ENCODE measurements at places on chromosomes 2 and 18.

GRCh38 chr2:29314816-29315571 is 199.8 kb downstream of the CLIP4 start:
- no peak overlapping the region for H3K27ac ChIP-seq
- H3K4me1 ChIP-seq = no peaks in the 10 kb centered on the region
- H3K4me3 ChIP-seq = peak overlapping the region; percentile 47
- H3K36me3 ChIP-seq = no peaks in the 10 kb centered on the region

DNA sequence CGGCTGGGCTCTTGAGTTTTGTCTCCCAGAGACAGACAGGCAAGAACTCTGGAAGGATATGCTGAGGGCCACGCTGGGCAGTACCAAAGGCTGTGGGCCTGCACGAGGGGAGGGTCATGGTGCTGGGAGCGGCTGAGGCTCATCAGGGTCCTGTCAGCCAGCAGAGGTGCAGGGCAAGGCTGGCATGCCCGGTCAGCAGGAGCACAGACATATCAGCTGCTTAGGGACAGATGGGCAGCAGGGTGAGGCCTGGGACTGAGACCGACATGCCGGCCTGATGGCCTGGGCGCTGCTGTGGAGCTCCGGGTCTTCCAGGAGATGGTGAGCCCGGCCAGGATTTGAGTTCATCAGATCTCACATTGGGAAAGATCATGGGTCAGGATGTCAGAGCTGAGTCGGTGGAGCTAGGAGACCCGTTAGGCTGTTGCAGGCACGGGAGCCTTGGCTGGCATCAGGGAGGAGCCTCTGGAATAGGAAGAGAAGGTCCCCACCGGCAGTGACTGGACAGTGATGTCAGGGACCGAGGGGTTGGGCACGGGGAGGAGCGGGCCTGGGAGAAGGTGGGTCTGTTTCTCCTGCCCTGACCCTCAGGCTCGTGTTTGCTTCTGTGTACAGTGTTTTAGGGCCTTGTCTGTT is 18.8 kb downstream of the CNDP2 start:
- no peaks in the 10 kb centered on the region for H3K4me1 ChIP-seq
- H3K27ac ChIP-seq = no peak overlapping the region
- H3K4me3 ChIP-seq = no peak overlapping the region
- H3K27me3 ChIP-seq = no peaks in the 10 kb centered on the region
- DNase-seq = no peak
- H3K36me3 ChIP-seq = peaks cover 57% of the 10 kb centered on the region

DNA sequence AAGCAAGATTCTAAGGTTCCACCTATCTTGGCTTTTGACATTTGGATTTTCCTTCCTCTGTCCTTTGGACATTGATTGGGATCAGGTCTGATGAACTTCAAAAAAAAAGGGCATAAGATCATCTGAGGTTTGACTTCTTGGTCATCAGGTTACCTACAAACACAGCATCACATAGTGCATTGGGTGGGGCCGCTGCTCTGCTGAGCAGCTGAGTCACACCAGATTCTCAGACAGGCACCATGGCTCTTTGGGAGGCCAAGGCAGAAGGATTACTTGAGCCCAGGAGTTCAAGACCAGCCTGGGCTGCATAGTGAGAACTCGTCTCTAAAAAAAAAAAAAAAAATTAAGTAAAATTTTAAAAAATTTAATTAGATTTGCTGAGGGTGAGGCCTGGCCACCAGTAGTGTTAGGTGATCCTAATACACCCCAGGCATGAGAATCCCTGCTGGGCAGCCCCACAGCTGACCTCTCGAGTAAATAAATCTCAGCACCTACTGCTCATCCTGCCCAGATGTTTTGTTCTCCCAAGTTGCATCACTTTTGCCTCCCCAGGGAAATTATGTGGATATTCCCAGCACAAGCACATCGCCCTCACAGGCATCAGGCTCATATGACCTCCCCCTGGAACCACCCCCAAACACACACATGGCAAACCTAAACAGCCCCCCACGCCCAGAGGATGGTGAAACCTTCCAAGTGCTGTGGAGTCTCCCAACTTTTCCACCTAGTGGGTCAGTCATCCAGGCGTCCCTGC is 5.3 kb downstream of the MLPH start:
- H3K27me3 ChIP-seq = peaks cover 2% of the 10 kb centered on the region
- H3K4me3 ChIP-seq = no peak overlapping the region
- H3K4me1 ChIP-seq = peaks cover 3% of the 10 kb centered on the region
- no peak for DNase-seq
- no peaks in the 10 kb centered on the region for H3K36me3 ChIP-seq

- no peak for DNase-seq
- H3K27me3 ChIP-seq = no peaks in the 10 kb centered on the region
- no peak overlapping the region for H3K27ac ChIP-seq
These were observed 25.4 kb upstream of the SLC66A3 start for GRCh38 chr2:11129598-11130449.

GRCh38 chr2:186617148-186617547 is 27.3 kb downstream of the ITGAV start:
- no peaks in the 10 kb centered on the region for H3K27me3 ChIP-seq
- H3K36me3 ChIP-seq = no peaks in the 10 kb centered on the region
- peaks cover 13% of the 10 kb centered on the region for H3K4me1 ChIP-seq
- H3K4me3 ChIP-seq = no peak overlapping the region
- DNase-seq = no peak

- DNase-seq = no peak
- H3K4me1 ChIP-seq = no peaks in the 10 kb centered on the region
- H3K4me3 ChIP-seq = no peak overlapping the region
These were observed 573.3 kb downstream of the LRP1B start for GRCh38 chr2:141557329-141558095.

- H3K27ac ChIP-seq = no peak overlapping the region
- H3K27me3 ChIP-seq = no peaks in the 10 kb centered on the region
- no peak for DNase-seq
- no peak overlapping the region for H3K4me3 ChIP-seq
- no peaks in the 10 kb centered on the region for H3K4me1 ChIP-seq
These were observed 585.1 kb upstream of the NETO1 start for GRCh38 chr18:73452866-73453265.

DNA sequence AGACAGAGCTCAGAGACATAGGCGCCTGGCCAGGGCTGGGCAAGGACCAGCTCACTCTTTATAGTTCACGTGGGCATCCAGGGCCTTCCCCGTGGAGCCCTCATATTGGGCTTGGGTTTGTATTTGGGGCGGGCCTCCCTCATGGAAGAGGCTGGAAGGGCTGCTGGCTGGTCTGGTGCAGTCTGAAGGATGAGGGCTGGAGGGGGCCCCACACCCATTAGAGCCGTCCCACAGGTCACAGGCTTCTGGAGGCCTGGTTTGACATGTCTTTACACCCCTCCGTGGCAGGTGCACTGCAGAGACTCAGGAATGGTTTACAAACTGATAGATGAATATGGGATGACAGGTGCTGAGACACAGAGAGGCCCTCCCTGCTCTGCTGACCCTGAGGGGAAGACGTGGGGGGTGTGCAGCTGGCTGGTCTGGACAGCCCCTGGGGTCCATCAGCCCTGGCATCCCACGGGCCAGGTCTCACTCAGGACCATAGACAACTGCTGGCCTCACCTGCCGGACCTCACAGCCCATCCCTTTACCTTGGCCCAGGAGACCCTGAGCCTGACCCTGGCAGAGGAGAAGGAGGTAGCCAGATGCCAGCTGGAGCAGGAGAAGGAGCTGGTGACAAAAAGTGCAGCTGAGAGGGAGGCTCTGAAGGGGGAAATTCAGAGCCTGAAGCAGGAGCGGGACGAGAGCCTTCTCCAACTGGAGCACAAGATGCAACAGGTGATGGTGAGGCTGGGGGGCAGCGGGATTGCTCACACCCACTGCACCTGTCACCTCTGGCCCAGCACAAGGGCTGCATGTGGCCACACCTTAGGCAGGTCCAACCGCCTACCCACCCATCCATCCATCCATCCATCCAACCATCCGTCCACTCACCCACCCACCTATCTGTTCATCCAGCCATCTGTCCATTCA is 43.9 kb downstream of the CROCC2 start:
- no peak overlapping the region for H3K4me3 ChIP-seq
- no peaks in the 10 kb centered on the region for H3K4me1 ChIP-seq
- H3K36me3 ChIP-seq = no peaks in the 10 kb centered on the region
- no peak for DNase-seq

DNA sequence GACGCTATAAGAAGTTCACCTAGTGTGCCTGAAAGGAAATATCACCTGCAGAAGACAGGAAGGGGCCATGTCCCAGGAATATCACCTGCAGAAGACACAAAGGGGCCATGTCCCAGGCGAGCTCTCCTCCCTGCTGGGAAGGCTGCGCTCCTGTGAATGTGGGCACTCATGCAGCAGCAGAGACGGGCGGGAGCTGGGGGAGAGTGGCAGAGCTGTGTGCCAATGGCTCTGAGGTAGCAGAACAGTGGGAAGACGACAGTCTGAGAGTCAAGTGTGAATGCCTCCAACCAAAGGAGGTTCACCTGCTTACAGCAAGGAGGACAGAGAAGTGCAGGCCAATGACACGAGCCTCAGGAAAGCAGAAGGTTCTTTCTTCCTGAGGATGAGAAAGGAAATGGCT is 117.9 kb upstream of the SALL3 start:
- no peak for DNase-seq
- no peaks in the 10 kb centered on the region for H3K27me3 ChIP-seq
- H3K4me3 ChIP-seq = no peak overlapping the region
- H3K36me3 ChIP-seq = no peaks in the 10 kb centered on the region
- H3K4me1 ChIP-seq = no peaks in the 10 kb centered on the region

- H3K27me3 ChIP-seq = no peaks in the 10 kb centered on the region
- H3K27ac ChIP-seq = no peak overlapping the region
- H3K4me3 ChIP-seq = no peak overlapping the region
- peaks cover 11% of the 10 kb centered on the region for H3K4me1 ChIP-seq
- no peak for DNase-seq
These were observed 144.1 kb upstream of the GLI2 start for GRCh38 chr2:120591572-120591971.

DNA sequence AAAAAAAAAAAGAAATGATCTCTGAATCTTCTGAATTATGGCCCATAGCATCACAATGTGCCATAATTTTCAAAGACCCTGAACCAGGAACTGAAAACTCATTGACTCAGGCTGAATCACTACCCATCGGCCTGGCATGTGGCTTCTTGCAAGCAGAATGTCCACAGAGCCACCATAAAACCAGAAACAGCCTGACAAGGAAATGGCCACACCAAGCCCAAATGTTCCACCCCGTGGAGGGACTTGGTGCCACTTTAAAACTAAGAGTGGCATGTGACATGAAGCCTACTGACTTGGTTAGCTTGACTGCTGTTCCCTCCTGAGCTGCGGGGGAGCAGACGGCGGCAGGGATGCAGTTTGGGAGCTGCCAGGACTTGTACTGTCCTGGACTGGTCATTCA is 71.2 kb upstream of the RBM44 start:
- DNase-seq = no peak
- peaks cover 33% of the 10 kb centered on the region for H3K4me1 ChIP-seq
- no peak overlapping the region for H3K4me3 ChIP-seq
- H3K27me3 ChIP-seq = no peaks in the 10 kb centered on the region
- peak overlapping the region; percentile 6 for H3K27ac ChIP-seq

DNA sequence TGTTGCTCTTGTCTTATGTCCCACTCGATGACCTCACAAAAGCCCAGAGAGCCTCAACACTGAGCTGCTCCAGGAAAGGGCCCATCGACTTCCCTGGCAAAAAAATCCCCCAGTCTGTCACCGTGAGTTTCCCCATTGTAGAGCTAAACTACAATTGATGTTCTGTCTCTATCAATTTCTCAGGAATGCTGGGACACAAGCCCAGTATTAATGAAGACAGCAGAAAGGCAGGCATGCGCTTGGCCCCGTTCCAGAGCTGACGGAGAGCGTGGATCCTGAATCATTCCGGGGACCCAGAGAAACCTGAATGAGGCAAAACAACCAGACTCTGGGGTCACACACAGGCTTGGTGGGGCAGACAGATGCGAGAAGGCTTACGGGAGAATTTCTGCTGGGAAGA is 146.9 kb downstream of the TTC32 start:
- DNase-seq = no peak
- H3K27me3 ChIP-seq = no peaks in the 10 kb centered on the region

DNA sequence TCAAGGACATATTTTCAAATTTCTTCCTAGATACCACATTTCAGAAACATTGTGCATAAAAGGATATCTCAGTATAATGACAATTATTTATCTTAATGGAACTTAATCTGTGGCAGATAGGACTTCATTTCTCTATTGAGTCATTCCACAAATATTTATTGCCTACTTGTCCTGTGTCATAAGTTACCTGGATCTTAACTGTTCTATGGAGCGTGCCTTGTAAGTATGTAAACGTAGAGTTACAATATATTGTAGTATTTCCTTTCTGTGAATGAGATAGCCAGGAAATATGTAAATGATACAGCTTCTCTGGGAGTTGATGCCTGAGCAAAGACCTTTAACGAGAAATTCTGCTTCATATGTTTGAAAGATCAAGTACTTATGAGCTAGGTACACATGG is 2.5 kb downstream of the AGFG1 start:
- H3K27ac ChIP-seq = no peak overlapping the region
- H3K36me3 ChIP-seq = no peaks in the 10 kb centered on the region

- no peak overlapping the region for H3K4me3 ChIP-seq
- H3K27me3 ChIP-seq = no peaks in the 10 kb centered on the region
- peak; percentile 18 for DNase-seq
- H3K27ac ChIP-seq = no peak overlapping the region
These were observed 57.8 kb upstream of the RGPD5 start for GRCh38 chr2:109736177-109736827.

- no peak overlapping the region for H3K4me3 ChIP-seq
- H3K4me1 ChIP-seq = peaks cover 7% of the 10 kb centered on the region
- no peaks in the 10 kb centered on the region for H3K27me3 ChIP-seq
- no peak overlapping the region for H3K27ac ChIP-seq
These were observed 285.8 kb downstream of the NBAS start for GRCh38 chr2:15275346-15275745.

GRCh38 chr2:161994761-161995520 is 79.1 kb downstream of the DPP4 start:
- no peaks in the 10 kb centered on the region for H3K27me3 ChIP-seq
- H3K4me3 ChIP-seq = no peak overlapping the region
- no peak for DNase-seq
- H3K4me1 ChIP-seq = no peaks in the 10 kb centered on the region
- no peaks in the 10 kb centered on the region for H3K36me3 ChIP-seq

DNA sequence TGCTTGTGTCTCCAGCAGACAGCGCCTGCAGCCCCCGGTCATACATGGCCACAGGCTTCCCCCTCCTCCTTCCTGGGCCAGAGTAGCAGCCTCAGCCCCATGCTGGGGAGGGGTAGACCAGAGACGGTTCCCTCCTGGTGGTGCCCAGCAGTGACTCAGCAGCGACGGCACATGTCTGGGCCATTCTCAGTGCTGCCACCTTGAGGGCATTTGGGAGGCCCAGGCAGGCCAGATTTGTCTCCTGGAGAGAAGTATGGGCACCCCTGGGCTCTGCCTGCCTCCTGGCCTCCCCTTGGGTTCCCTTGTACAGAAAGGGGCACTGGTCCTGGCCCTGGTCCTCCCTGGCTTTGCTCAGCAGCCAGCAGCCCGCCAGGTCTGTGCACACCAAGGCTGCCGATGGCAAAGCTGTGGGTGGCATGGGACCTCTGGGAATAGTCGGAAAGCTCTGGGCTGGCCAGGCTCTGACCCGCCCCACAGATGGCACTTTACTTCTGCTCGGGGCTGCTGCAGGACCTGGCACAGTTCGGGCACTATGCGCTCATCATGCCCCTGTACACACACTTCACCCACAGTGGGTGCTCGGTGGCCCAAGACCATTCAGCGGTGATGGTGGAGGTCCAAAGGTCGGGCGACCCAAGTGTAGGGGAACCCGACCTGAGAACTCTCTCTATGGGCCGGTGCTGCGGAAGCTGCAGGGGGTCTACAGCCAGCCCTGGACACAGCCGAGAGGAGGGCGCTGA is 11.4 kb upstream of the ALPI start:
- DNase-seq = no peak
- no peak overlapping the region for H3K4me3 ChIP-seq
- no peak overlapping the region for H3K27ac ChIP-seq
- no peaks in the 10 kb centered on the region for H3K36me3 ChIP-seq

Data from thoracic aorta (tissue), 2 donors.